NCI-H1436 (cell line): ENCODE measurements at places on chromosomes 12 and 14.

DNA sequence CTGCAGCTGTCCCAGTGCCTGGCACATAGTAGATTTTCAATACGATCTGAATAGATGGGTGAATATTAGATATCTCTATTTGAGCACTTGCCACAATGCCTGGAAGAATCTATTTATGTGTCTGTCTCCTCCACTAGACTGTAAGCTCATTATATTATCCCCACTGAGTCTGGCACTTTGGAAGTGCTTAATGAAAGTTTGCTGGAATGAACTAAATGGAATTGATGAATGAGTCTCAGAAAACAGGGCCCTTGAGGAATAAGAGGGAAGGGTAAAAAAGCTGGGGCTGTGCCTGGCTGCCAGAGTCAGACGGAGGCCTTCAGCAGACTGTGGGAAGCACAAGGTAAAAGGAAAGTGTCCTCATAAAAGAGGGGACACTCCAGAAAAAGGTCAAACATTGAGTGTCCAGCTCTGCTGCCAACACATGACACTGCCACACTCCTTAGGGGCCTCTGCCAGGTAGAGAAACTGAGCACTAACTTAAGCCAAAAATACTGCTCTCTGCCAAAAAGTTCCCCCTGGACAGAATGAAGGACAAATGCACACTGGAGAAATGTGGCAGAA is 39.3 kb downstream of the GLT8D2 start:
- DNase-seq = no peak

GRCh38 chr12:89965993-89966392 is 257.4 kb upstream of the ATP2B1 start:
- DNase-seq = no peak

DNA sequence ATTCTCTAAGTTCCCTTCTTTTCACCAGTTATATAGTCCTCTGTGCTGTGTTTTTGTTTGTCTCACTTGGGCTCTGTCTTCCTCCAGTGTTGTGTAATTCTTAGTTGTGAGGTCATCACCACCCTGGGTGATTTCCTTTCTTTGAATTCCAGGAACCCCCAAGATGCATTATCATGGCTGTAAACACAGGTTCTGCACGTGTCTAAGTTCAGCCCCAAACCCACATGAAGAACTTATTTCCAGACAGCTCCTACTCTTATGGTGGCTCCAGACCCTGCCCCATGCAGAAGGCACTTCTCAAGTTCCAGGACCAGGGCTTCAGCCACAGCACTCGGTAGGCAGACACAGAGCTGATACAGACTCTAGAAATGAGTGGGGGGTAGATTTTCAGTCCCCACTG is 560.5 kb downstream of the BCL11B start:
- no peak for DNase-seq

DNA sequence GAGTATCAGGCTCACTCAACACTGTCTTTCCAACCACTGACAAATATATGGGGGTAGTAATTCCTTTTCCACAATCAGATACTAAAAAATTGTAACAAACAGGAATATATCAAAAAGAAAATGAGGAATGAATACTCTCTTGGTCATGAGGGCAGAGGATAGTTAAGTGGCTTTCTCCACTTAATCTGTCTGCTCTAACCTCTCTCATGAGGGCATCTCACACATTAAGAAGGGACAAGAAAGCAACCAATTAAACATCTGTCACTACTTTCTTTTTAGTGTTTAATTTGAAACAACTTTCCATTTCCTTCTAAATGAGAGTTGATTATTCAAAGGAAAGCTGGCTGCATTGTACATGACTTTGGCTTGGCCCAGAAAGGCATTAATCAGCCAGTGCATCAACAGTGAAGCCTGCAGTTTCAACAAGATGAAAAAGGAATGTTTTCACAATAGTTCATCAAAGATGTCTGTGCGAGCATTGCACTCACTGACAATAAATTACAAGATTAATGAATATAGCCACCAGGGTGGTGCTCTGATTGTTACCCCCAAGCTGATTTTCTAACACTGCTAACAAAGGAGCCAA is 142.0 kb downstream of the SEC23A start:
- no peak for DNase-seq

DNA sequence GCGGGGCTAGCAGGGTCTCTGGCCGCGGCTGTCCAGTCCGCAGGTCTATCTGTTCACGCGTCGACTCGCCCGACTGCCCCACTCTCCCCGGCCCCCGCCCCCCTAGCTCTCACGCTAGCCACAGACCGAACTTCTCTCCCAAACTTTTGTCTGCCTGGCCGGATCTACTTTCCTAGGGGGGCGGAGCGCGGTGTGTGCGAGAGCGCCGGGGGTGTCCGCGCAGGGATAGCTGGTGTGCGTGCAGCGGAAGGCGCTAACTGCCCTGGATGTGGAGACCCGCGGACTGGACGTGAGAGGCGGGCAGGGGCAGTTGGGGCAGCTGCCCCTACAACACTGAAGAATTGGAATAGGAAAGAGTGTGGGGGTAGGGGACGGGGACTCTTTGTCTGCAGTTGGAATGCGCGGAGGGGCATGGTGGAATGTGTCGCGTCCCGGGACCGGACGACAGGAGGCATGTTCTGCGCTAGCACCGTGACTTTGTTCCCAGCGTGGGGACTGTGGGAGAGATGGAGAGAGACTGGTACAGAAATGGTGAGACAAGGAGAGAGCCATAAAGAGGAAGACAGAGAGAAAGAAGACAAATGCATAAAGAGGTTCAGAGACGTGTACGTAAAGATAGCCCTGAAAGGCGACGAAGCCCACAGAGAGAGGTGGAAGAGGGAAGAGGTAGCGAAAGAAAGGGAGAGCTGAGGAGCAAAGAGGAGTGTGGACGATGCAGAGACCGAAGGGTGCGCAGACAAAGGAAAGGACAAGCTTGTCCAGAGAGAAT is at the start of gene AJUBA:
Gene AJUBA, minus strand, starts transcription at position 75 of the 769 bp plus-strand sequence. CDS start 285 bp downstream, outside the sequence.
- DNase-seq = peak; percentile 28

GRCh38 chr14:96363751-96364336 is 518 bp downstream of the GSKIP start:
- DNase-seq = no peak

DNA sequence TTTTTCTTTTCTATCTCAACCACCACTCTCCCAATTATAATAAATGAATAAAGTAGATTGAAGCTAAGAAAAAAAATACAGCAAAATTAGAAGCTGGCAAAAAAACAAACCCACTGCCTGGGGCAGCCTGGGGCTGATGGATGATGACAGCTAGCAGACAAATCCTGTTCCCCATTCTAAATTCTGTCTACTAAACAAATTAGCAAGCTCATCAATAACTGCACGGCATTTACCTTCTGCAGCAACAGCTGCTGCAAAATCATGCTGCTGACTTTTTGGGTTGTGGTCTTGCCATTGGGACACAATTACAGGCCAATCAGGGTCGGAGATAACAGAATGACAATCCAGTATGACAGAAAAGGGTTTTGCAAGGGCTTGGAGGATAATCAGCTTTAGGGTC is 443.6 kb upstream of the SOX5 start:
- no peak for DNase-seq

GRCh38 chr12:4107436-4107878 is 166.1 kb upstream of the CCND2 start:
- DNase-seq = no peak

GRCh38 chr14:75824318-75824717 is 157.5 kb downstream of the TGFB3 start:
- DNase-seq = no peak
